ENCODE measurements at places on chromosomes 1 and 21.

DNA sequence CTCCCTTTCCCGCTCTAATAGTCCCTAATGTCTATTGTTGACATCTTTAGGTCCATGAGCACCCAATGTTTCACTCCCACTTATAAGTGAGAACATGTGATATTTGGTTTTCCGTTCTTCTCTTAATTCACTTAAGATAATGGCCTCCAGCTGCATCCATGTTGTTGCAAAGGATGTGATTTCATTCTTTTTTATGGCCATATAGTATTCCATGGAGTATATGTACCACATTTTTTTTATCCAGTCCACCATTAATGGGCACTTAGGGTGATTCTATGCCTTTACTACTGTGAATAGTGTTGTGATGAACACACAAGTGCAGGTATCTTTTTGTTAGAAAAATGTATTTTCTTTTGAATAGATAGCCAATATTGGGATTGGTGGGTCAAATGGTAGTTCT, 126.0 kb upstream of the RAB3GAP2 start:
- no peak for DNase-seq

GRCh38 chr1:93817819-93818569, 61.0 kb downstream of the DNTTIP2 start:
- no peak for DNase-seq

DNA sequence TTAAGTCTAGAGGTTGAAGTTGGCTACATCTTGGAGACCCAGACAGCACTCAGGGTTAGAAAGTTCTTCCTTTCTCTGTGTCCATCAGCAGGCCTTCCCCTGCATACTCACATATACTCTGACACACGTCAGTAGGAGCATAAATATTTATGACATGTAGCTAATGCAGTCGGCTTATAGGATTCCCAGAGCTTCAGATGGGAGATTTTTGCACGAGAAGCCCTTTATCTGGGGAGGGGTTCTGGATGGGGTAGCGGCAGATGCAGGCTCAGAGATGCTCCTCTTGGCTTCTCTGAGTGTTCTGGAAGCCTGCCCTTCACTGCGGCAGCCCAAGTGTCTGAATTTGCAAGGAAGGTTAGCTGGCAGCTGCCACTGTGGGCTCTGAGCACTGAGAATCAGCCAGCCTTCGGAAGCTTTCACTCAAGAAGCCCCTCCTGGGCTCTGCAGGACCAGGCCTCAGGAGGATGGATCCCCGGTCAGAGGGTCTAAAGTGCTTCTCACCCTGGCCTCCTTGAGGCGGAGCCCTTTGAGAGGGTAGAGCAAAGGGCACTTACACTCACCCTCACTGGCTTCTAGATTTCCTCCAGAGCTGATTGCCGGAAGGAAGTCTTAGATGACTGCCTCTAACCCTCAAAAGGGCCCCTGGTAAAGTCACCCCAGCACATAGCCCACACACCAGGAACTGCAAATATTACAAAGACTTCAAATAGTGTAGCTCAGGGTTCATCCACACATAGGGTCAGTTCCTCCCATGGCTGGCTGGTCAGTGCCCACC, 68.1 kb upstream of the NFASC start:
- DNase-seq = no peak

- DNase-seq = no peak
Measured at GRCh38 chr21:31386006-31386405, 41.9 kb upstream of the TIAM1 start.

DNA sequence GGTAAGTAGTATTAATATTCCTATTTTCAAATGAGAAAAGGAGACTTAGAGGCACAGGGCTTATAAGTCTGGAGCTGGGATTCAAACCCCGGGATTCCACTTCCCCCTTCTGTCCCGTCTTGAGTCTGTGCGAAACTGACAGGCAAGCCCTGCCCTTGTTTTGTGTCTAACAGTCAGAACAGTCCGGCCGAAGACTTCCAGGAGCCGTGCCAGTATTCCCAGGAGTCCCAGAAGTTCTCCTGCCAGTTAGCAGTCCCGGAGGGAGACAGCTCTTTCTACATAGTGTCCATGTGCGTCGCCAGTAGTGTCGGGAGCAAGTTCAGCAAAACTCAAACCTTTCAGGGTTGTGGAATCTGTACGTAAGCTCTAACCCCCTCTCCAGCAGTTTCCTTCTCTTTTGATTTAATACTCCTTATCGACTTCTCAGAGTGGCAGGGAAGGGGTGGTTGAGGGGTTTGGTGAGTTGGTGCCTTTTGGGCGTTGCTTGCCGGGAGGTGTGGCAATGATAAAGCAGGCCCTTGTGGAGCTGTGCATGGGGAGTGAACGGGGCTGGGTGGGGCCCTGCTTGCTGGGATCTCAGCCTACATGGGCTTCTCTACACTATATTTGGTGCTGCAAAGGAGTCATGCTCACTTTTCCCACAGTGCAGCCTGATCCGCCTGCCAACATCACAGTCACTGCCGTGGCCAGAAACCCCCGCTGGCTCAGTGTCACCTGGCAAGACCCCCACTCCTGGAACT, 29.4 kb downstream of the IL6R start:
- no peak for DNase-seq

DNA sequence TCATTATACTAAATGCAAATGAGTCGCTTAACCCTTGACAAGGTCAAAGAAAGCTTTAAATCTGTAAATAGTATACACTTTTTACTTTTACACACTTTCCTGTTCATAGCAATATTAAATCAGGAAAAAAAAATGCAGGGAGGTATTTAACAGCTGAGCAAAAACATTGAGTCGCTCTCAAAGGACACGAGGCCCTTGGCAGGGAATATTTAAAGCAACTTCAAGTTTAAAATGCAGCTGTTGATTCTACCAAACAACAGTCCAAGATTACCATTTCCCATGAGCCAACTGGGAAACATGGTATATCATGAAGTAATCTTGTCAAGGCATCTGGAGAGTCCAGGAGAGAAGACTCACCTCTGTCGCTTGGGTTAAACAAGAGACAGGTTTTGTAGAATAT, 62.7 kb downstream of the CAPN2 start:
- DNase-seq = no peak

GRCh38 chr1:234899041-234899729, 229.5 kb downstream of the TOMM20 start:
- no peak for DNase-seq

All from cortex of kidney (tissue), 1 donor.